Fibroblast of skin of scalp (primary cell): ENCODE measurements at places on chromosomes 16 and 17.

DNA sequence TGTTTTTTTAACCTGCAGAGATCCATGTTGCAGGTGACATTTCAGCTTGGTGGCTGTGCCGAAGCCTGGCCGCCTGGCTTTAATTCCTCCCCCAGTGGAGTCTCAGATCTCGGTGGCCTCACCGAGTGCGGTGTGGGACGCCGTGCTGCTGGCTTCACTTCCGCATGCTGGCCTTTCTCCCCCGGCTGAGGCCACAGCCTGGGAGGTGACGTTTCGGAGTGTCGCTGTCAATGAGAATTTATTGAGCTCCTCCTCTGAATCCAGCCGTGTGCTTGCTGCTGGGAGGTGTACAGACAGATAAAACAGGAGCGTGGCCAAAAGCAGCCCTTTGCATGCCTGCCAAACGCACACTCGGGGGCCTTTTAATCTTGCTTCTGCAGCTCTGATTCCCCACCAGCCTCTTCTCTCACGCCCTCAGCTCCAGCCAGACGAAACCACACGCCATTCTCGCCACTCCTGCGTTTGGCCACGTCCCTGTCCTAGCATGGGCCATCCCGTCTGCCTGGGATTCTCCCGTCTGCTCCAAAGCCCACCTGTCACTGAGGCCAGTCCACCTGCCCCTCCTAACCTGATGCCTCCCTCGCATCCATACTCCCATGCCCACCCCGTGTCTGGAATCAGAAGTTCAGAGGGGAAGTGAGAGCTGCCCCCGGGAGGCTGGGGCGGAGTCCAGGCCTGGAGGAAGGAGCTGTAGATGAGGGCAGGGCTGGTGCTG lies 3.6 kb downstream of the GSE1 start:
- no peak for DNase-seq

DNA sequence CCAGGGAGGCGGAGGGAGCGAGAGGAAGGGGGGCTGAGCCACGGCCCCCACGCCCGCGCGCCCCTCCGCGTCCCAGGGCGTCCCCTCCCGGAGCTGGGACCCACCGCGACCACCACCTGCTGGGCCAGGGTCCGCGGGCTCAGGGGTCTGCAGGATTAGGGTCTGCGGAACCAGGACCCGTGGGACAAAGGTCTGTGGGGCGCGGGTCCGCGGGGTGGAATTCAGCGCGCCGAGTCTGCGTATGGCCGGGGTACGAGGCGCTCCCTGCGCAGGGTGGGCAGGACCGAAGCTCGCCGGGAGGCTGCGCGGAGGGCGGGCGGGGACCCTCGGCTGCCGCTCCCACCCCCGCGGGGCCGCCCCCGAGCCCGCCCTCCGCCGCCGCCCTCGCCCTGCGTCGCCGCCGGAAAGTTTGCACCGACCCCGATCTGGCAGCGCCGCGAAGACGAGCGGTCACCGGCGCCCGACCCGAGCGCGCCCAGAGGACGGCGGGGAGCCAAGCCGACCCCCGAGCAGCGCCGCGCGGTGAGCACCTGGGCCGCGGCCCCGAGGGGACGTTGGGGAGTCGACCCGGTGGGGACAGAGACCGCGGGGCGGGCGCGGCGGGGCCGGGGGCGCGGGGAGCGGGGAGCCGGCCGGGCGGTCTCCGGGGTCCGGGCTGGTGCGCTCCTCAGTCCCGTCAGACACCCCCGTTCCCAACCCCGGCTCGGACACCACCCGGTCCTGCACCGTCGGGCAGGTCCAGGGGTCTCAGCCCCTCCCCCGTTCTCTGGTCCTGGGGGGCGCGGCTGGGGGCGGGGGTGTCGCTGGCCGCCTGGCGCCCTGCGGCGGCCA lies at the start of gene GCGR:
Gene GCGR, plus strand, starts transcription at position 423 of the 831 bp plus-strand sequence. CDS start 4,869 bp downstream, outside the sequence.
- DNase-seq = no peak

- no peak for DNase-seq
Observed at GRCh38 chr16:27699540-27699939, 149.6 kb downstream of the KATNIP start.

DNA sequence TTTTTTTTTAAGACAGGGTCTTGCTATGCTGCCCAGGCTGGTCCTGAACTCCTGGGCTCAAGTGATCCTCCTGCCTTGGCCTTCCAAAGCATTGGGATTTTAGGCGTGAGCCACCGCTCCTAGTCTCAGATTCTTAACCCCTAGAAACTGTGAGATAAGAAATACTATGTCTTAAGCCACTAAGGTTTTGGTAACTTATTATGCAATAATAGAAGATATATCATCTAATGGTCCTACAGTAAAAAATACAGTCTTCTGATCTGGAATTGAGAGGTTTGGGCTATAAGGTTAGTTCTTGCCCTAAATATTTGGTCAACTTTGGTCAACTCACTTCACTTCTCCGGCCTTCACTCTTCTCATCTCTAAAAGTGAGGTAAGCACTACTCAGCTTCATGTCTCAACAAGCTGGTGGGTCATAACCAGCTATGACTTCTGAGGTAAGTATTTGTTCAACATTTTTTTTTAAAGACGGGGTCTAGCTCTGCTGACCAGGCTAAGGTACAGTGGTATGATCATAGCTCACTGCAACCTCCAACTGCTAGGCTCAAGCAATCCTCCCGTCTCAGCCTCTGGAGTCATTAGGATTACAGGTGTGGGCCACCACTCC lies 14.7 kb downstream of the RAD51D start:
- no peak for DNase-seq

DNA sequence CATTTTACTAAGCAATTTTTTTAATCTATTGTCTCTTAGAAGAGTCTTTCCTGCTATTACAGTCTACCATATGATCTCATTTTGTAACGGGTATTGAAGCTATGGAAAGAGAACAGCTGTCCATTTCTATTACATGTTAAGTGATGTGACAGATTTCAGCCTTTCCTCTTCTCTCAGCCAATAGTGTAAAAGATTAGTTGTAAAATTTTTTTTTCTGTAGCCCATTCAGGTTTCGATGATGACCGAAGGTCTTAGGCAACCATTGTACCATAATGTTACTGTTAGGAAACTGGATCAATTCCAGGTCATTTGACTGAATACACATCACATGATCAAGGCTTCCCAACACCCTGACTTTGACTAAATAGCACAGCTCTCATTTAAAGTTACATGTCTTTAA lies 147.6 kb upstream of the HLF start:
- DNase-seq = no peak

- DNase-seq = no peak
Observed at GRCh38 chr17:13106171-13106570, 88.3 kb upstream of the ELAC2 start.

- DNase-seq = no peak
Observed at GRCh38 chr17:56130631-56131030, 22.6 kb upstream of the ANKFN1 start.

- DNase-seq = no peak
Observed at GRCh38 chr16:12188935-12189249, 212.4 kb downstream of the SNX29 start.

GRCh38 chr17:38891441-38891840 lies 21.6 kb downstream of the LASP1 start:
- no peak for DNase-seq

GRCh38 chr16:4328782-4329775 lies 13.2 kb downstream of the GLIS2 start:
- no peak for DNase-seq

GRCh38 chr16:48448841-48449481 lies 63.7 kb upstream of the SIAH1 start:
- no peak for DNase-seq

GRCh38 chr17:37714897-37715296 lies 30.0 kb downstream of the HNF1B start:
- DNase-seq = peak; percentile 44

DNA sequence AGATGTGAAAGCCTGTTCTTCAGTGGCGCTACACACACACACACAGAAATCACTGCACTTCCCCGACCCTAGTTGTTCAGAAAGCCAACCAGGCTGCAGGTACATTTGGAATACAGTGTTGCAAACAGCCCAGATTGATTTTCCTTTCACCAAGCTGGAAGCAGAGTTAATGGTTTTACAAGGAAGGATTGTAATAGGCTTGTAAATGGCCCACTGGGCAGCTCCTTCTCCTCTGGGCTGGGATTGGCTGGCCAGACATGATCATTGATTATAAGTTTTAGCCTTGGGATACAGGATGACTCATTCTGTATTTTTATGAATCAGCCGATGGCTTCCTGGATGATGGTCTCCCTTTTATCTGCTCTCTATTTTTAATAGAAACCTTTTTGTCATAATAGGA lies 2.5 kb downstream of the VAT1L start:
- no peak for DNase-seq

DNA sequence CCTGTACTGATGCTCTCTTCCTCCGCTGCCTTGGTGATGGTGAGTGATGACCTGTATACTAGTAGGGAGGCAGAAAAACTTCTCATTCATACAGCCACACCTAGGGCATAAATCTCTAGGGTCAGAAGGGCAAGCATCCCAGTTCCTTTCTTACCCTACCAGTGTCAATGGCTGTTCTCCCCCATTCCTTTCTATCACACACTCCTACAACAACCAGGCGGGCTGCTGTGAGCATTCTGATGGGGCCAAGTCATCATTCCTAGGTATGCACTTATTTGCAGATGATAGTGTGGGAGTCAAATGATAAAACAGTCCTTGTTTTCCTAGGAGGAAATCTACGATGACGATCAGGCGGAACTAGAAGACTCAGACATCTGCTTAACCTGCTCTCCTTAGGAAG lies 14.0 kb upstream of the SLC6A4 start:
- no peak for DNase-seq

GRCh38 chr16:78060295-78060694 lies 37.9 kb downstream of the CLEC3A start:
- no peak for DNase-seq

DNA sequence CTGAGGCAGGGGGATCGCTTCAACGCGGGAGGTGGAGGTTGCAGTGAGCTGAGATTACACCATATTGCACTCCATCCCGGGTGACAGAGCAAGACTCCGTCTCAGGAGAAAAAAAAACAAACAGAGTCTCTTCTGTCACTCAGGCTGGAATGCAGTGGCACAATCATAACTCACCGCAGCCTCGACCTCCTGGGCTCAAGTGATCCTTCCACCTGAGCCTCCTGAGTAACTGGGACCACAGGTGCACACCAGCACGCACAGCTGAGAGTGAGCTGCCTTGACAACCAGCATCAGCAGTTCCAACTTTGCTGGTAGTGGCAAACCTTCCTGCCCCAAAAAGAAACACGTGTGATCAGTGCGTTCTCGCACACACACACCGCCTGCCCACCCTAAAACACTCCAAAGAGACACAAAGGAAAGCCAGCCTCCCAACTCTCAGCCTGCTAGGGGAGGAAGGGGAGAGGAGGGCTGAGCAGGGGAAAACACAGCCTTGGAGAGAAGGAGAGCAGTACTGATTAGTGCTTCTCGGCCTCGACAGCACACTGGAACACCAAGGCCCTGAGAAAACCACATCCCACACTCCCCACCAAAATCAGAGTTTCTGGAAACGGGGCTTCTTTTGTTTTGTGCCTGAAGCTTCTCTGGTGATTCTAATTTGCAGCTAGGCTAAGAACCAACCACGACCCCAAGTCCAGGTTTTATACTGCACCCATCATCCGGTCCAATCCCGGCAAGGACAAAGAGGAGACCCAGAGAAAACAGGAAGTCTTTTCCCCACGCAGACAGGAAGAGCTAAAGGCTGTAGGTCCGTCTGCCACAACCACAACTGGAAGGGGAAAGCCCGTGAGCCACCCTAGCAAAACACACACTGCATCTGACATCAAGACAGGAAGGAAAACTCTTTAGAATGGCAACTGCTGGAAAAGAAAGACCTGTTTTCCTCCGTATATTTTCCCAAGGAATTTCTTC lies 28.8 kb downstream of the ZCCHC14 start:
- peak; percentile 51 for DNase-seq
